Mucosa of gallbladder (tissue), 1 donor: ENCODE measurements at places on chromosomes 16 and 17. TPM values are rescaled to one million over a fixed set of nuclear protein-coding genes. Genes with fewer than 3 reads are reported as not detected.

The MRPL58 gene
- 16.7 TPM for total RNA-seq

The TACO1 gene
- 20.0 TPM for total RNA-seq

The CIITA gene
- 26.9 TPM for total RNA-seq

The MYO18A gene
- 198 TPM for total RNA-seq

The ANKRD40CL gene
- 10.9 TPM for total RNA-seq
